ENCODE measurements at places on chromosomes 7 and 10.

GRCh38 chr10:95906677-95907455 is 909 bp upstream of the CC2D2B start:
- peak; percentile 43 for DNase-seq

- no peak for DNase-seq
These were observed 22.4 kb downstream of the NRBF2 start for GRCh38 chr10:63155388-63156020.

DNA sequence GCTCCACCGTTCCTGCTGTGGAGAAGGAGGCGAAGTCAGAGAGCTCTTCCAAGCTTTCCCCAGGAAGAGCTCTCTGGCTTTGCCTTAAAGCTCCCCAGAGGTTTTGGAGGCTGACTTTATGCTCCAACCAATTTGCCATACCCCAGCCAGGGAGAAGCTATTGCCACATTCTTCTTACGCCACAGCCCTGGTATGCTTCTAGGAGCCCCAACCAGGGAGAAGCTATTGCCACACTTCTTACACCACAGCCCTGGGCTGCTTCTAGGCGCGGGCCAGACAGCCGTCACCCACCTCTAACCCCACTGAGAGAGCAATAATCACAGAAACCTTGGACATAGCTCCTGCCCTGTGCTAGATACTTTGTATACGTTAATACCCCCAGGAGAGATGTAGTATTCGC is 951 bp downstream of the ELOVL3 start:
- no peak for DNase-seq

GRCh38 chr7:30473903-30474302 is 4.7 kb downstream of the NOD1 start:
- no peak for DNase-seq

DNA sequence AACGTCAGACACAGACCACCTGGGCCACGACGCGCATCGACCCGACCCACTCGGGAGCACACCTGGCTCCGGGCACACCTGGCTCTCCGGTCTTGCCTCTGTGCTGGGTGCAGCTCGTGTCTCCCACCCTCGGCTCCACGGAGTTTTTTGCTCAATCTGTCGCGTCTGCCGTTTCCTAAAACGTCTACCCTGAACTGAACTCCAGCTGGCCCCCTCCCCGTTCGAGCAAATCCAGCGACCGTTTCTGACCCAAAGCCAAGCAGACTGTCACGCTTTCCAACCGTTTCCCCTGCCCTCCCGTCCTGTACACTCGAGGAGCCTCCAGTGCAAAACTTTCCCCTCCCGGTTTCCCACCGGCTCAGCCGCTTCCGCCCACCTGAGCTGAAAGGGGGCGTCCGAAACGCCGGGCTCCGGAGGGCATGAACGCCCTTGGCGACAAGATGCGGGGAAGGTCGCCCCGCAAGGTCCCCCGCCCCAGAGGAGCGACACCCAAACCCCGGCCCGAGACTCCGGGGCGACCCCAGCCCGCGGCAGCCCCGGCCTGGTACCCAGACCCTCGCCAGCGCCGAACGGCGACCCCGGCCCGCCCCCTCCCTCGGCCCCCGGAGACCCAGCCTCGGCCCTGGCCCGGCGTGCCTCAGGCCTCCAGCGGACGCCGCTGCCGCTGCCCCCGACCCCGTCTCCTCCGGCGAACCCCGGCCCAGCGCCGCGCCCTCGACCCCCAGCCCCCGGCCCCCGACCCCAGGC is 557 bp downstream of the CYTH3 start:
- DNase-seq = peak; percentile 35

DNA sequence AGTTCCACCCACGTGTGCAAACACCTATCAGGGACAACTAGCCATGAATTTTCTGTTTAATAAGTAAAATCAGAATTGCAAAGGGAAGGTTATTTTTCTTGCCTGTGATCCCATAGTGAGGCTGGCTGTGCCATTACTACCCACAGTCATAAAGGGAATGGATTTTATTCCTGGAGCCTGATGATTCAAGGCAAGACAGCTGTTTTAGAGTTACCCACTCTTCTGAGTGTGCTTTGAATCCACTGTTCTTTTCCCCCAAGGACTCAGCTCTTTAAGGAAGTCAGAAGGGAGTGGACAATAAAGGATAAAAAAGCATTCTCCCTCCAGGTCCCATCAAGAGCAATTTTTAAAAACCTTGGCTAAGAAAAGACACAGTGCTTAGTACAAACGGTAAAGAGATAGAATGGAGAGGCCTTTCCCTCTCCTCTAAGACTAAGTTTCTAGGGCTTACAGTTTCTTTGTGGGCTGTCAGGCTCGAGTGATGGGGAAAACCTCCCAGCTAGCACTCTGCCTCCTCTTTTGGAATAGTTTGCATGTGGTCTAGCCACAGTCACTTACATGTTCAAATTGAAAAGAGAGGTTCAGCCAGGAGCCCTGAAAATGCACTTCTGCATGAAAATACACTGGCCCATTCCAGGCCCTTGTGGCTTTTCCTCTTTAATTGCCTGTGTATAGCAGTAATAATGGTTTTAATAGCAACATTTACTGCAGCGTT is 5.1 kb upstream of the LRRC4 start:
- DNase-seq = no peak

DNA sequence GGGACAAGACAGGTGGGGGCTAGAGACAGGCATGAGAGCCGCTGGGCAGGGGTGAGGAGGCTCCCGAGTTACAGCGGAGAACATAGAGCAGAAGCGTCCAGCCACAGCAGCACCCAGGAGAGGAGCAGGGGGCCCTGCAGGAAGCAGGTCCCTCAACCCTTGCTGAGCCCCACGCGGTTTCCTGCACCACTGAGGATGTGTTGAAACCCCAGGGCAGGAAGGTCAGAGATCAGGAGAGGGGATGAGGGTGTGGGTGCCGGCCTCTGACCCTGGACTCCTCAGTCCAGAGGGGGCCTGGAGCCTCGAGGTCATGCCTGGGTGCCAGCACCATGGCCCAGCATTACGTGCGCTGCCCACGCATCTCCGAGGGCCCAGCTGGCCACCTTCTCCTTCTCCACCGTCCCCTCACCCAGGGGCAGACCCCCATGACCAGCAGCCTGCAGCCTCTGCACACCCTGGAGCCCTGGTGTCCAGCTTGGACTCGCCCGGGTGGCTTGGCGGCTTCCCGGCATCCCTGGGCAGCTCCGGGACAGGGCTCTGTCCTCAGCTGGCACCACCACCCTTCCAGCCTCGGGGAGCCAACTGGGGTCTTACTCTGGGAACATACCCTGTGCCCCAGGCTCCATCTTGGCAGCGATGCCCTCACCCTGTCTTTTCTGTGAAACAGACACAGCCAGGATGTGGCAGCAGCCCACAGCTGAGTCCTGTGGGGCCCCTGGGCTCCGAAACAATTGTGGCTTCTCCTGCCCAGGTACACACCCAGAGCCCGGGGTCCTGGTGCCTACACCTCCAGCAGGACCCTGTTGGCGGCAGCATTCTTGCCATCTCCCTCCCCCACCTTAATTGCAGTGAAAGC is 52.0 kb downstream of the STK32C start:
- no peak for DNase-seq

- DNase-seq = no peak
These were observed 259.2 kb downstream of the BICC1 start for GRCh38 chr10:58771863-58772262.

All from WTC11 (cell line).